K562 (cell line): ENCODE measurements at places on chromosomes 16 and 17. TPM values are rescaled to one million over a fixed set of nuclear protein-coding genes. Genes with fewer than 3 reads are reported as not detected.

DNA sequence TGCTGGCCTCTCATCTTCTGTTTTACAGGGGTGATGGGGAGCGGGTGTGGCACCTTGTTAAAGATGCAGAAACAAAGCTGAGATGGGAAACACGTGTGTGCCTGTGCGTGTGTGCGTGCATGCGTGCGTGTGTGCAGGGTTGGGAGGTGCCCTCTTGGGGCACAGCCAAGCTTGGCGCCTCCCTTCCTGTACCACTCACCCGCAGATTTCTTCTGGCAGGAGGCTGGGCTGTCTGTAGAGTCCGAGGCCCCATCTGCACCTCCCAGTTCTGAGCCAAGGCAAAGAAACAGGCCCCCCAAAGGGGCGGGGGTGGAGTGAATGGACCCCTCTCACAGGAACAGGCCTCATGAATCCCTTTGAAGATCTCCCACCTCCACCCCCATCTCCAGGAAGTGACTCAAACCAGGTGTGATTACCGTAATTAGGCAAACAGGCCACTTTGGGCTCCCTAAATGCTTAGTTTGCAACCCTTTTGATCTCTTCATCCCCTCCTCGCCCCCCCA lies 20.9 kb downstream of the TNS4 start:
- no peak for DNase-seq

DNA sequence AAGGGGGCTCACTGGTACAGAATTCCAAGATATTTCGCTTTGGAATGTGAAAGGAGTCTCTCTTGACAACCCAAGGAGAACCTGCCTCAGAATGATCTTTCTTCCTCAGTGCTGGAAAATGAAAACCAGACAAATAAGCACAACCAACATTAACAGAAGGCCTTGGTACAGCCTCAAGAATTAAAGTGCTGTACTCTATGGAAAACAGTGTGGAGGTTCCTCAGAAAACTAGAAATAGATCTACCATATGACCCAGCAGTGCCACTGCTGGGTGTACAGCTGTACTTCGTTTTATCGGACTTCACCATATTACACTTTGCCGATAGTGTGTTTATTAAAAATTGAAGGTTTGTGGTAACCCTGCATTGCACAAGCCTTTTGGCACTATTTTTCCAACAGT lies 25.2 kb downstream of the HLF start:
- DNase-seq, result no peak

DNA sequence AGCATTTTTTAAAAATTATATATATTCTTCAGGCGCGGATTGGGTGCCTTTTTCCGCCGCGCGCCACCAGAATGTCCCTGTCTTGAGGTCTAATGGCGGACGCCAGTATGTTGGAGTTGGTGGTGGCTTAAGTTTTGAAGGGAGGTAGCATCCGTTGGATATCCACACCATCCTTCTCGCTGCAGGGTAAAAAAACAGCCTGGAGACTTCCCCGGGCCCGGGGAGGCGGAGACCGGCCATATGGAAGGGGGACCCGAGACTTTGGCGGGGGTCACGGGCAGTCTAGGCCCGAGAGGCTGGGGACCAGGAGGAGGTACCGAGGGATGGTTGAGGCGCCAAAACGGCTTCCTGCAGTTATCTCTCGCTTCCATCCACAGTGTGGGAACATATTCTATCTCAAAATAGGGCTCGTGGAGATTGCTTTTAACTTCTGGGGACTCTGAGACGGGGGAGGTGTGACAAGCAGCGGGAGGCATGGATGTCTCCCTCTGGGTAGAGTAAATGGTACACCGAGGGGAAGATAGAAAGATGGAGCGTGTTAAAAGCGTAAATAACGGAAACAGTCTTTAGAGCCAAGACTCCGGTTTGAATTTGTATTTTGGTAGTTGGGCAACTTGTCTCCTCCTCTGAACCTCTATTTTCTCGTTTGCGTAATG lies at the start of gene SF3B3:
SF3B3 (plus strand) TSS at position 74 of the 656 bp plus-strand sequence. CDS start 2,841 bp downstream, outside the sequence.
- peak; percentile 78 for DNase-seq

DNA sequence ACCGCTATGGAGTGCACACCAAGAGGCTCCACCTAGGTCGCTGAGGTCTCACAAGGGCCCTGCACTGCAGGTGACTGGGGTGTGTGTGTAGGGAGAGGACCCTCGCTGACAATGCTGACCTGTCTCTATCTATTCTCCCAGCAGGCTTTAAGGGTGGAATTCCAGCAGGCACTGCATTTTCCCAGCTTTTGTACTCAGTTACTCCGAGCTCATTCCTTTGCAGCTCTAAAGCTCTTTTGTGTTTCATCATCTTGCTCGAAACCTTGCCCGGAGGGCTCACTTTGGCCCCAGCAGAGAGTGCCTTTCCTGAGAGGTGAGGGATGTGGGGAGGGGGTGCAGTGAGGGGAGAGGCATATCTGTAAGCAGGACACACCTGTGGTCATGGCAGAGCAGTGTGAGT lies 39.3 kb downstream of the SMPD3 start:
- no peak for DNase-seq

DNA sequence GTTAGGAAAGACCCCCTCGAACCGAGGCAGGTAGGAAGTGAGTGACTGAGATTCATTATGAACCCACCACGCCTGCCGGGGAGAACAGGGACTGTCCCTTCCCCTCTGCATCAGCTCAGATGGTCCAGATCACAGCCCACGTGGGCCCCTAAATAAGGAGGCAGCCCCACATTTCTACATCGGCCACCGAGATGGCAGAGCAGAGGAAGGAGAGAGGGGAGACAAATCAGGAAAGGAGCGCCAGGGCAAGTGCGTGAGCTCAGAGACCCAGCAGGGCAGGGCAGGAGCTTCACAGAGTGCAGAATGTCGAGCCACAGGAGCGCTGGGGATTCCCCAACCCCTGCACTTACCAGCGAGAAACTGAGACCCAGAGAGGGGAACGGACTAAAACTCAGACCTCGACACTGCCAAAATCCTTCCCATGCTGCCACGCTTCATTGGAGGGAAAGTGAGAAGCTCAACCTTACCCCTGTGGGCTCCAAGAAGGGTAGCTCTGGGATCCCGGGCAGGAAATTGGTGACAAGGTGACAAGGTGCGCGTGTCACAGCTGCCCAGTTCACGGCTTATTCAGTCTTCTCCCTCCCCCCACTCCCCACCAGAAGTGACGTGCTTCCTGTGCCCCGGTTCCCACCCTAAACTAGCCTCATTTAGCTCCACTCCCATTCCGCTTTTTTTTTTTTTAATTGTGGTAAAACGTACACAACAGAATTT lies at the start of gene ICAM2:
ICAM2 (minus strand) TSS at position 578 of the 711 bp plus-strand sequence. CDS start 13,942 bp downstream, outside the sequence.
- DNase-seq, result no peak

GRCh38 chr17:76645481-76645880 lies 1.9 kb upstream of the ST6GALNAC1 start:
- no peak for DNase-seq

GRCh38 chr17:33725675-33726271 lies 432.7 kb upstream of the ASIC2 start:
- peak; percentile 68 for DNase-seq

DNA sequence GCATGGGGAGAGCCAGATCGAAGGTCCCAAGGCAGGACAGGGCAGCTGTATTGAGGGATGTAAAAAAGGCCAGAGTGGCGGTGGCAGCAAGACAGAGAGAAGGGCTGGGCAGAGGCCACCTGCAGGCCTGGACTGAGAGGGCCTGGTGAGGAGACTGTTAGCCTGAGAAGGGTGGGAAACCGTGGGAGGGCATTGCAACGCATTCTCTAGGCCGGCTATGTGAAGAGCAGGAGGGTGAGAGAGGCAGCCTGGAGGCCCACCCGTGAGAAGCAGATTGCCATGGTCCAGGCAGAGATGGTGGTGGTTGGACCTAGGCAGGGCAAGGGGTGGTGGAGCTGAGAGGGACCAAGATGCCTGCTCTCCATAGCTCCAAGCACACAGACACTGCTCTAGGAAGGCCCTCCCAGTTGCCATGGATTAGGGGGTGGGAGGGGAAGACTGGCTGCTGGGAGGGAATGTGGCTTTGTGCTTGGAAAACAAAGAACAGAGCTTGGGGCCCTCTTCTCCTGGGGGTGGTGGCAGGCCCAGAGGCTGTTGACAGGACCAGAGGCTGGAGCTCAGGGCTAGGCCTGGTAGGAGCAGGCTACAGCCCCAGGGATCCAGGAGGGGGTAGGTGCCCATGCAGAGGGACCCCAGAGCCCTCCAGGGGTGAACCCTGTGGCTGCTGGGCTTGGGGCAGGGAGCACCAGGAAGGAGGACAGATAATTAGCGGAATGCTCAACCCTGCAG lies 12.4 kb upstream of the TCAP start:
- DNase-seq, result no peak

- peak; percentile 35 for DNase-seq
Measured at GRCh38 chr17:21376081-21376758, at the start of gene KCNJ12. TSS of gene KCNJ12 (plus strand) at chr17:21376357. CDS start at chr17:21415343, 38,986 bp downstream.

DNA sequence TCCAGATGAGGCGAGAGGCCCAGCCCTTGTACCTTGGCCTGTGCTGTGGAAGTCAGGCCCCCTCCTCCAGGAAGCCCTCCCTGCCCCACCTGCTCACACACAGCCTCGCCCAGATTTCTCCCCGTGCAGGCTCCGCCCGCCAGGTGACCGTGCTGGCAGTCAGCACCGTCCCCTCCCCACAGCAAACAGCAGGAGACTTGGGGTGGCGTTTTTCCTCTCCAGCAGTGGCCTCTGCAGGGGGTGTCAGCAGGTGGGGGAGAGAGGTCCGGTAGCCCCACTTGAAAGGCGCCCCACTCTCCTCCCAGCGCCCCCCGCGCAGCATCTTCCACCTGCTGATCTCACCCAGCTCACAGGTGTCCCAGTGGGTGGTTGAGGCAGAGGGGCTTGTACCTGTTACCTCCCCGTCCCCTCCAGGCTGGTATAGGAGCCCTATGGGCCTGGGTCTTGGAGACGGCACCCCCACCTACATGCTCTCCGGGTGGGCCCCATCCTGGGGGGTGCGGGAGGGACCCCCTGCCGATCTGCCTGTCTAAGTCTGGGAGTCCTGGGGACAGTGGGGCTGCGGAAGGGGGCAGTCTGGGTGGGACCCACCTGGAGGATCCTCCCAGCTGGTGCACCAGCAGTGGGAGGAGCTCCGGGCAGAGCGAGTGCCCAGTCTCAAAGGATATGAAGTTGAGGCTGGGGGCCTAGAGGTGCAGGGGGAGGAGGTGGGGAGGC lies 4.2 kb upstream of the C1QTNF8 start:
- DNase-seq, result no peak

The CD300H gene
- polyA plus RNA-seq, result not detected in 2 replicates

The MT1G gene
- polyA plus RNA-seq, result 2.8 TPM in 1 of 2 replicates, not detected in the other

The CD79B gene
- 0.57 TPM in 1 of 2 replicates, not detected in the other for polyA plus RNA-seq
